ENCODE measurements at places on chromosomes 4 and X.

DNA sequence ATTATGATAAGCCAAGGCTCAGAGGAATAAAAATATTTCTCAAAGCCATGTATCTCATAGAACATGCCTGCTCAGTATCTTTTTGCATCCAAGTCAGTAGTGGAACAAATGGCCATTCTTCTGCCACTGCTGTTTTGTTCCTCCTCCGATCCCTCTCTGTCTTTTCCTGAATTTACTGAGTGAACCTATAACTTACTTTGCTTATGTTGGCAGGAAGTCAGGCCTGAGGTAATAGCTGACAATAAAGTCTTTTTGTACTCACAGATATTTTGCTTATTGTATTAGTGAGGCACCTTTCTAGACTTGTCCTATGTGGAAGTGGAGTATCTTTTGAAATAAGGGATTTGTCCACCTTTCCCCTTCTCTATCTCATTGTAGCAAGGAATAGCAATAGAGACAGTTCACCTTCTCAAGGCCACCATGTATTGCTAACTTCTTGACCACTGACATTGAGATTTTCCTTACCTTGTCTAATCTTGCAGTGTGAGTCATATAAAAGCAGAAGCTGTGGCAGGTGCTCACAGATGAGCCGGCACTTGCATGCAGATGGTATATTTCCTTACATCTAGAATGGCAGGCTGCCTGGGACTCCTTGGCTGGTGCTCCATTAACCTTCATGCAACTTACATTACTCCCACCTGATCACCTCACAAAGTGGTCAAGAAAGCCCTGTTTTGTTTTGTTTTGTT is 68.2 kb downstream of the AGTR2 start:
- DNase-seq = no peak

GRCh38 chr4:134708026-134708425 is 506.4 kb upstream of the PABPC4L start:
- DNase-seq = peak; percentile 10

DNA sequence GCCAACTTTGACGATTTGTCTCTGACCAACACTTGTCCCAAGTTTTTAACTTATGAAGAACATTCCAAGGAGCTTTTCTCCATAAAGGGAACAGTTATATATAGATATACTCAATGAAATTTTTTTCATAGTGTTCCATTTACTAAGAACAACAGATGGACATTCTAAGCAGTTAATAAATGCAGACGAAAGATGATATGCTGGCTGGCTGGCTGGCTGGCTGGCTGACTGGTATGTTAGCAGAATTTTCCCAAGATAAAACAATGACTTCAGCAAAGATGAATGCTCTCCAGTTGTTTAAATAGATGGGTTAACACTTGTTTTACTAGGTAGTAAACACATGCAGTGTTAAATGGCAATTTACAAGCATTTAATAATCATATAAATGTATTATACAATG is 62.2 kb downstream of the SPANXN3 start:
- DNase-seq = no peak

DNA sequence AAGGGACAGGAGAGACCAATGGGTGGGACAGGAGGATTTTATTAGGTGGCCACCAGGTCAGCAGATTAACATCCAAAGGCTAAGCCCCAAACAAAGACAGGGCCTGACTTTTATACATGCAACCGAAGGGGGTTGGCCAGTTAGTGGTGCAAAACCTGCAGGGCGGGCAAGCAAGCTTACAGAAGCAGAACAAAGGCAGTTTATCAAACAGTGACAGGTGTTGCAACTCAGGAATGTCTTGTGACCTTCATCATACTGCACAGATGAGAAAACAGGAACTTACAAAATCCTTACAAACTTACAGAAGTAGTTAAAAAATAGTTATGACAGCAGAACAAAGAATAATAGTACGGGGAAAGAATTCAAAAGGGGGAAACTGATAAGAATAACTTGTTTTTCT is 708.1 kb downstream of the GLUD2 start:
- no peak for DNase-seq

DNA sequence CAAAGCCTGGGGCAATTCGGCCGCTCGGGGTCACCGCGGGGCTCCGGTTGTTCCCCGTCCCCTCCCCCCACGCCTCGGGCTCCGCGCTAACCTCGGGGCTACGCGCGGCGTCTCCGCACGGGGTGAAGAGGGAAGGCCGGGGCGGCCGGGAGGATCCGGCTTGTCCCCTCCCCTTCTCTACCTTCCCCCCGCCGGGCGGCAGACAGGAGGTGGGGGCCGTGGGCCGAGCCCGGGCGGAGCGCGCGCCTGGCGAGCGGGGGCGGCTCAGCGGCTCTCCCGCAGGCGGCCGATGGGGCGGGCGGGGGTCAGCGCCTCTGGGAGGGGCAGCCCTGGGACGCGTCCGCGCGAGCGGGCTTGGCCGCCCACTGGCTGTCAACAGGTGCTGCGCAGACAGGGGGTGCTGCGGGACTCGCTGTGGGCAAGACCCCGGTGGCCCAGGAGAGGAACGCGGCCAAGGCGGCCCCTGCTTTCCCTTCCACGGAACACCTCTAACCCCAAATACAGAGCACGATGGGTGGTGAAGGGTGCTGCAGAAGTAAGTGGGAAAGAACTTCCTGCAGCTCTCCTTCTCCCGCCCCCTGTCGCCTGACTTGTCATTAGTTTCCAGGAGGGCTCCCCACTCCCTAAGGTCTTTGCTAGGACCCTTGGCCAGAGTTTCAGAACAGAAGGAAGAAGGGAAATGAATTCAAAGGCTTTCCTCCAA is at the start of gene PDGFC:
Gene PDGFC, minus strand, starts transcription at position 124 of the 703 bp plus-strand sequence. CDS start 896 bp downstream, outside the sequence.
- peak; percentile 65 for DNase-seq

DNA sequence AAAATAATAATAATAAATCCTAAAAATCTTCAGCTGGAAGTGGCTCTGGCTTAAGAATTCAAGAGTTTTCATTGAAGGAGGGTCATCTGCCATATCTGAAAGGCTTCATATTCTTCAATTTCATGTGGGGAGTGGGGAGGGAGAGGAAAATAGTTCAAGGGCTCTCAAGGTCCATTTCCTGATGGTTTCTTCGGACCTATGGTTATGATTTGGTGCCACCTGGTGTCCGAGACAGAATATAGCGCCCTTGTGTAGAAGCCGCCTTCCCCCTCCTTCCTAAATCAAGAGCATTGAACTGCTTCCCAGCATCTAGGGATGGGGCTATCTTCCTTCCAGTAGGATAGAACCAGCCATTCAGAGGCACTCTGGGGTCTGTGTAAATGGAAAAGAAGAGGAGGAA is 34.3 kb downstream of the NLGN3 start:
- peak; percentile 2 for DNase-seq

GRCh38 chr4:48336146-48336870 is 5.0 kb upstream of the SLAIN2 start:
- DNase-seq = no peak
